ENCODE measurements at places on chromosomes 5 and 9. TPM values are rescaled to one million over a fixed set of nuclear protein-coding genes. Genes with fewer than 3 reads are reported as not detected.

- no peak for DNase-seq
Measured at GRCh38 chr5:50745221-50745910, 78.9 kb downstream of the PARP8 start.

DNA sequence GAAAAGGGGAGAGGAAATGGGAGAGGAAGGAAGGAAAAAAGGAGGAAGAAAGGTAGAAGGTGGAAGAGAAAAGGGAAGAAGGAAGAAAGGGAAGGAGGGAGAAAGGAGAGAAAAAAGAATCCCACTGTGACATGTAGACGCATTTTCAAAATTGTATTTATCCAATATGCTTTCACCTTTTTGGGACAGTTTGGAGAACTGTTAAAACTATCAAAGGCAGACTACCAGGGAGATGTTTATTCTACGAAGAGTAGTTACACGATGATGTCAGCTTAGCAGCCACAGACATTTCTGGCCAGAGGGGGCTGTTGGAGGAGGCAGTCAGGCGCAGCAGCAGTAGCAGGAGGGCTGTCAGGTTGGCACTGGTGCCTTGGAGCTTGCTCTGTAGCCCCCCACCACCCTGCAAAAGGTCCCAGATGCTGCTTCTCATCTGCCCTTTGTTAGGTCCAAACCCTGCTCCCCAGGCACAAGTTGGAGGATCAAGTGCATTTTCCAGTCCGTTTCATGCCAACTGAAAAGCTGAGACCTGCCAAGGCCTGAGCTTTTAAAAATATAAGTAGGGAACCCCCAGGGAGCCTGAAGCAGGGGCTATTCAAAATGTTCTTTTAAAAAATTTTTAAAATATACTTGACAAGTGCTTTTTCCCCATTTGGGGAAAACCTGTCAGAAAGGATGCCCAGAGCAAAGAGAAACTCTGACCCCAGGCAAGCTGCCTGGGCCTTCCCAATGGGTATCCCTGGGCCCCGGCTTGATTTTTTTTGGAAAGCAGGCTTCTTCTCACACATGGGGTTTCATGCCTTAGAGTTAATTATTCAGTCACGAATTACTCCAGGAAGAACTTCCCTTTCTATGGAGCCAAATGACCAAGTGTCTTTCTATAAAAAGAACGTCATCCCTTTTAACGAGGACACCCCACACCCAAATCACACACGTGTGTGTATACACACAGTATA is 203.3 kb downstream of the SLIT3 start:
- DNase-seq: no peak

DNA sequence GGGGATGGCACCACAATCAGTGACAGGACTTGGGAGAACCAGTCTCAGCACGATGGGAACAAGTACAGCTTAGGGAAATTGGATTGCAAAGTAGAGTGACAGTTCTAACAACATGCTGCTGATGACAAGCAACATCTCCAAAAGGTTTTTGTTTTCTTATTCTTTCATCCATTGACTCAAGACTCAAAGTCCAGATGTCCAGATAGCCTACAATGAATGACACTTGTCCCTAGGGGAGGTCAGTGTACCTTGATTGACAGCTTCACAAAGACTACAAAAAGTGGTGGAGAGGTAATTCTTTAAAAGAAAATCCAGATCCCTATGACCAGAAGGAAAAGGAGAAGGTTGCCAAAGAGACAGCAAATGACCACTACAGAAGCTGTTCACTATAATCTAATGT is 323.9 kb downstream of the TMEM232 start:
- no peak for DNase-seq

GRCh38 chr9:109371374-109371773 is 50.5 kb upstream of the EPB41L4B start:
- DNase-seq: no peak

Gene CDH9
- total RNA-seq: not detected

Gene ENC1
- total RNA-seq: 72.0 TPM

Gene MYMK
- not detected for total RNA-seq

DNA sequence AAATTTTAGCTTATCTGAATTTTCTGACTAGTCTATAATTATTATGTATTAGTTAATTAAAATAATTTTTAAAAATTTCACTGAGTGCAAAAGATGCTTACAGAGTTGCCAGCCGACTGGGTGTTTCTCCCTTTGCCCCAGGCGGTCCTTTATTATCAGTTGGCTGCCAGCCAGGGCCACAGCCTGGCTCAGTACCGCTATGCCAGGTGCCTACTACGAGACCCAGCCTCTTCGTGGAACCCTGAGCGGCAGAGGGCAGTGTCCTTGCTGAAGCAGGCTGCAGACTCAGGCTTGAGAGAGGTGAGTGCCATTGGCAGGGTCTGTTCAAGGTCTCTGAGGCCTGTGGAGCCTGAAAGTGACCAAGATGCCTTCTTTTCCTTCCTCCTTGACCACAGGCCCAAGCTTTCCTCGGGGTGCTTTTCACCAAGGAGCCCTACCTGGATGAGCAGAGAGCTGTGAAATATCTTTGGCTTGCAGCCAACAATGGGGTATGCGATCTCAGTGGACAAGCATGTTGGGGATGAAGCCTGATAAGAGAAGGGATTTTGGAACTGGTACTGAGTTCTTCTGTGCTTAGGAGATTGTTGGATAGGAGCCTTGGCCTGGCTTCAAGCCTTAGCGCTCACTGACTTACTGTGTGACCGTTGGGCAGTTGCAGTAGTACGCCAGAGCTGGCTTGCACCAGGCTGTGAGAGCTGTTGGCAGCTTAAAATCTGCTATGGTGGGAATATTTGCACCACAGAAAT is 10.6 kb downstream of the DELE1 start:
- DNase-seq: no peak

Gene PAPPA
- total RNA-seq: 5.4 TPM

DNA sequence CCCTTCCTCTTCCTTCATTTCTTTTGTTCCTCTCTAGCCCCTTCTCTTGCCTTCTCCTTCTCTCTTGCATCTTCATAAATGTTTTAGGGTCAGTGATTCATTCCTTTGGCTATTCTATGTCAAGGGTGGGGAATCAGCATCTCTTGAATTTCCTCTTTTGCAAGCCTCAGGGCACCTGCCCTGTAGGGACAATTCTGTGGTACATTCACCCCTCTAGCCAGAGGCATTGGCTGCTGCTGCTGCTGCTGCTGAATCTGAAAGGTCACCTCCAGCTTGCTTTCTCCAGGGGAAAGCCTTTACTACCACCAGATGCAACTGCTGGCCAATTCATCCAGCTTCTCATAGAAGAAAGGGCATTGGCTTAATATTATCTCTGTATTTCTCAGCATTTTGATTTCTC is 87.3 kb downstream of the INSYN2B start:
- peak; percentile 9 for DNase-seq

- DNase-seq: no peak
Measured at GRCh38 chr9:99181206-99181605, 40.5 kb downstream of the ALG2 start.

Gene FCN2
- total RNA-seq: not detected

Gene C9
- not detected for total RNA-seq

DNA sequence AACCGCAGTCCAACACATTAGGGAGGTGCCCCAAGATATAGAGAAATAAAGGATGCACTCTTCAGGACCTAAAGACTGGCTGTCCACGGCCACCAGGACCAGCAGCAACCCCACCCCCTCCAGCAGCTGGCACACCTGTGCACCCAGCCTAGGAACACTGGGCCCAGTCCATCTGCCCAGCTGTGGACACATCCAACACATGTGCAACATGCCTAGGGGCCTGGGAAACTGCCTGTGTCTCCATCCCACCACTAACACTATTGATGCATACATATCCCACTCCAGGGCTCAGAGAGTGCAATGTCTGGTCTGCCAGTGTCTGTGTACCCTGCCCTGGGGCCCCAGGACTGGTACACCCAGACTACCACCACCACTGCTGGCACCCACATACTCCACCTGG is 1781.3 kb downstream of the MAT2B start:
- DNase-seq: no peak

Measured in HT1080 (cell line).